Stimulated activated CD8-positive, alpha-beta memory T cell treated with anti-CD3 and anti-CD28 coated beads, Interleukin-7, amount 100 ng/mL, for 24 hours (primary cell): ENCODE measurements at places on chromosomes 2 and 18.
A peak's percentile ranks its signal among the peaks of the same experiment; 100 is the strongest.

- no peak for DNase-seq
Observed at GRCh38 chr2:15112216-15112615, 448.9 kb downstream of the NBAS start.

DNA sequence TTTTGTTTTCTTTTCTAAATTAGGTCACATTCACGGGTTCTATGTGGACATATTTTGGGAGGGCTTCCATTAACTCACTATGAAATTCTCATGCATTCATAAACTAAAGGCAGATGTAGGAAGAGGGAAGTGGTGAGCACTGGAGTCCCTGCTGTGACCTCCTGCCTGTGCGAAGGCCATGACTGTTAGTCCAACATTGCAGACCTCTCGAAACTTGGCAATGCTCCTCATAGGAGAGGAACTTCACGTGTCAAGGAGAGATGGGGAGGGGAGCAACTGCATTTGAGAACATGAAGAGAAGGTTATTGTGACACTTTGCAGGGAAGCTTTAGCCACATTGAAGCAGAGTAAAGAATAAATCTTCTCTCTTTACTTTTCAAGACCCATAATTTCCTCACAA is 126.4 kb upstream of the HNMT start:
- no peak for DNase-seq

GRCh38 chr2:128473175-128474035 is 154.7 kb upstream of the HS6ST1 start:
- peak; percentile 30 for DNase-seq

GRCh38 chr2:27572439-27572838 is 10.4 kb upstream of the ZNF512 start:
- DNase-seq: no peak

- no peak for DNase-seq
Observed at GRCh38 chr2:103664690-103665089, 902.9 kb downstream of the TMEM182 start.

GRCh38 chr2:102801098-102801718 is 39.4 kb downstream of the TMEM182 start:
- DNase-seq: no peak

DNA sequence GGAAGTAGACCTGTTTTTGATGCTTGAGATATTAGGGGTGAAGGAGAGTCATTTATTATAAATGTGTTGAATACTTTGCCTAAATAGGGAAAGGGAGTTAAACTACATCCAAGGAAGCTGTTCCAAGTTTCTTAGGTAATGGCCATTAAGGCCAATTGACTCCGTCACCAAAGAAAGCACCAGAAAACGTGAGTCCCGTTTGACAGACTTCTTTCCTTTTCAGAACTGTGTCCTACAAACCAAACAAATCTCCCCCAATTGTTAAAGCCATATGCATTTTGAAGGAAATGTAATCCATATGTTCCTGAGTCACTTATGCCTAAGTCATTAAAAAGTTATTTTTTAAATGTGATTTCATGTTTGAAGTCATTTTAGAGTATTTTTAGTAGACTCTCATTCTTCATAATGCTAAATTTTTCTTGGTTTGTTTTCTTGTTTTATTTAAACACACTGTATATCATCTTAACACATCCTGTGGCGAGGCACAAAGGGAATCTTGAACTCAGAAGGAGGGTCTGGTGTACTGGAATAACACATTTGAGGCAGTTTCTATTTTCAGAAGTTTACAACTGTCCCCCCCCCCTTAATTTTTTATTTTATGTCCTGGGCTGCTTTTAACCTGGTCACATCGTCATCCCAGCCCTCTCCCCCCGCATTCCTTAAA is 133.7 kb downstream of the RHBDD1 start:
- no peak for DNase-seq

GRCh38 chr18:62522178-62522503 is 684 bp upstream of the ZCCHC2 start:
- no peak for DNase-seq

- DNase-seq: no peak
Observed at GRCh38 chr2:146912536-146912935, 932.3 kb upstream of the ACVR2A start.

DNA sequence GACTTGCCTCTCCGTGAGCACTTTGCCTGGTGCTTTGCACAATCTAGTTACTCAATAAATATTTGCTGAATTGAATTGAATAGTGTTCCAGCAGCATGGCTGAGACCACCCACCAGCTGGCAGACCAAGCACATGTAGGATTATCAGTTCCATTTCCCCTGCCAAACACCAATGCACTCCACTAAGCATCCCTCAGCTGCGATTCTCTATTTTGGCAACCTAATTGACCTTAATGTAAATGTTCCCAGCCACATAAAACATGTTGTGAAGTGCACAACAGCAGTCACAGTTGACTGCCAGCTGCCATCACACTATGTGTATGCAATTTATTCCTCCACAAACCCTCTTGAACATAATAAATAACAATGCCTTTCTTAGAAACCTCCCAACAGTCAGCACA is 1879.4 kb upstream of the PIK3C3 start:
- no peak for DNase-seq

GRCh38 chr2:204255071-204255470 is 290.2 kb upstream of the PARD3B start:
- DNase-seq: no peak
